ENCODE measurements at places on chromosomes 1 and 21. TPM values are rescaled to one million over a fixed set of nuclear protein-coding genes. Genes with fewer than 3 reads are reported as not detected.

Gene OR2T29
- total RNA-seq = not detected

Gene S100A16
- total RNA-seq = 483 TPM

Gene WDR64
- total RNA-seq = not detected

Gene KCNE1
- total RNA-seq = not detected

Gene NCF2
- total RNA-seq = 2.5 TPM

Gene PADI2
- 1.5 TPM for total RNA-seq

Gene C4BPA
- total RNA-seq = 0.48 TPM

Gene TRIM62
- 2.2 TPM for total RNA-seq

Gene DHDDS
- 22.8 TPM for total RNA-seq

Gene PDC
- total RNA-seq = not detected

Gene LEPR
- 3.0 TPM for total RNA-seq

Gene NR5A2
- total RNA-seq = 8.3 TPM

Gene CSMD2
- not detected for total RNA-seq

Gene TRAF3IP3
- total RNA-seq = not detected

Gene PLPP3
- 33.6 TPM for total RNA-seq

Gene ZFYVE9
- 9.2 TPM for total RNA-seq

Gene LAMC2
- 29.1 TPM for total RNA-seq

Gene BEND5
- total RNA-seq = not detected

Gene CELA2B
- total RNA-seq = not detected

Gene CYP2J2
- total RNA-seq = not detected

Gene ASTN1
- not detected for total RNA-seq

Gene COL9A2
- 0.19 TPM for total RNA-seq

Gene SYT14
- 0.05 TPM for total RNA-seq

Gene FAM131C
- total RNA-seq = 15.5 TPM

Gene S100A1
- total RNA-seq = 0.15 TPM

Gene HLX
- total RNA-seq = 5.0 TPM

Gene TMPRSS2
- total RNA-seq = not detected

Gene KRTAP11-1
- total RNA-seq = not detected

Gene SPRR2E
- not detected for total RNA-seq

Gene HSD3B1
- total RNA-seq = not detected

Gene BRDT
- not detected for total RNA-seq

Gene RGSL1
- total RNA-seq = not detected

Gene S100A12
- not detected for total RNA-seq

Gene TGFB2
- 33.7 TPM for total RNA-seq

Gene AMY1B
- total RNA-seq = not detected

Gene CCDC17
- 0.45 TPM for total RNA-seq

Gene ENSA
- total RNA-seq = 123 TPM

Gene UBQLN4
- total RNA-seq = 43.8 TPM

Gene PTGFR
- not detected for total RNA-seq

Gene SRGAP2
- total RNA-seq = 26.3 TPM

Gene OR2L3
- total RNA-seq = not detected

Gene MAN1C1
- total RNA-seq = 0.24 TPM

Gene TNFRSF14
- 0.21 TPM for total RNA-seq

Gene AMY1C
- total RNA-seq = not detected

Gene TSTD1
- total RNA-seq = 0.46 TPM

Gene SLC45A3
- total RNA-seq = 5.5 TPM

Gene GPR153
- total RNA-seq = 1.2 TPM

Gene LMX1A
- total RNA-seq = not detected

Gene ABCG1
- total RNA-seq = 2.1 TPM

Gene XCL2
- total RNA-seq = not detected

Gene RSPH1
- 0.63 TPM for total RNA-seq

Gene NDUFS2
- total RNA-seq = 78.6 TPM
